ENCODE measurements at places on chromosomes 16 and 17.

DNA sequence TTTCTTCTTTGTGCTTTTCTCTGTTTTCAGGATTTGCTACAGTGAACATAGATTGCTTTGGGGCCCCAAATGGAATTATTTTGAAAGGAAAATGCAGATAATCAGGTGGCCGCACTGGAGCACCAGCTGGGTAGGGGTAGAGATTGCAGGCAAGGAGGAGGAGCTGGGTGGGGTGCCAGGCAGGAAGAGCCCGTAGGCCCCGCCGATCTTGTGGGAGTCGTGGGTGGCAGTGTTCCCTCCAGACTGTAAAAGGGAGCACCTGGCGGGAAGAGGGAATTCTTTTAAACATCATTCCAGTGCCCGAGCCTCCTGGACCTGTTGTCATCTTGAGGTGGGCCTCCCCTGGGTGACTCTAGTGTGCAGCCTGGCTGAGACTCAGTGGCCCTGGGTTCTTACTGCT, 1.2 kb downstream of the STH start:
- DNase-seq: no peak

DNA sequence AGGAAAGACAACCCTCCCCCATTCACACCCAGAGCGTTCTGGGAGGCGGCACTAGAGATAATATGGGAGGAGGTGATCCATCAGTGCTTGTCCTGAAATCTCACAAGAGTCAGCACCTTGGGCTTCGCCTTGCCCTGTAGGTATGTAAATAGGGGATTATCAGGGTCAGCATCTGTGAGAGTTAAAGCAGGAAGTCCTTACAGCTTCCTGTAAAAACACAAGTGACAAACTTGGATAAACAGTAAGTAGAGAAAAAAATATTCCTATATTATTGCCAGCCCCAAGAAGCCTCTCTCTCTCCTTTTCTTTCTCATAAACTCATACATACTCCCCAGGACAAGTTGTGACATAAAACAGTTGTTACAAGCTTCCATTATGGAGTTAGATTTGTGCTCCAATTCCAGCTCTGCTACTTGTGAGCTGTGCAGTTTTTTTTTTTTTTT, 187.7 kb downstream of the MAF start:
- DNase-seq: no peak

DNA sequence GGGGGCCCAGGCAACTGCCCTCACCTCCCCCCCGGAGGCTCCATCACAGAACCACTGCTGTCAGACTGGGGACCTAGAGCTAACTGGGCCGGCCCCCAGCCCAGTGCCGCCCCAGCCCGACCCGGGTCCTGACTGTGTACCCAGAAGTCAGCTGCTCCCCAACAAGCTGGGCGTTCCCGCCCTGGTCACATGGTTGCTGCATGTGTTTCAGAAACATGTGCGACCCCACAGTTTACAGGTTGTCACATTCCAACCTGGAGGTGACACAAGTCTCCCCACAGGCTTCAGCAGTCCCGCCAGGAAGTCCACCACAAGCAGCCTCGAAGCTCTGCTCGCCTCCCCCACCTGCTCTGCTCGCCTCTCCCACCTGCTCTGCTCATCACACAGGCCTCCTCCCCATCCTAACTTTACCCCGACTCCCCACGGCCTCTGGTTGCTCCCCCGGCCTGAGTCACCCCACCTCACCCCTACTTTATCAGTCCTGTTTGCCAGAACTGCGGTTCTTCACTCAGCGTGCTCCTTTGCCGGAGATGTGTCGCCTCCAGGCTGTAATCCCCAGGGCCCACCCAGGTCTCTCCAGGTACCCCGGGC, 968 bp downstream of the MRPL28 start:
- no peak for DNase-seq

- no peak for DNase-seq
Measured at GRCh38 chr16:63175313-63175712, 1139.1 kb upstream of the CDH8 start.

DNA sequence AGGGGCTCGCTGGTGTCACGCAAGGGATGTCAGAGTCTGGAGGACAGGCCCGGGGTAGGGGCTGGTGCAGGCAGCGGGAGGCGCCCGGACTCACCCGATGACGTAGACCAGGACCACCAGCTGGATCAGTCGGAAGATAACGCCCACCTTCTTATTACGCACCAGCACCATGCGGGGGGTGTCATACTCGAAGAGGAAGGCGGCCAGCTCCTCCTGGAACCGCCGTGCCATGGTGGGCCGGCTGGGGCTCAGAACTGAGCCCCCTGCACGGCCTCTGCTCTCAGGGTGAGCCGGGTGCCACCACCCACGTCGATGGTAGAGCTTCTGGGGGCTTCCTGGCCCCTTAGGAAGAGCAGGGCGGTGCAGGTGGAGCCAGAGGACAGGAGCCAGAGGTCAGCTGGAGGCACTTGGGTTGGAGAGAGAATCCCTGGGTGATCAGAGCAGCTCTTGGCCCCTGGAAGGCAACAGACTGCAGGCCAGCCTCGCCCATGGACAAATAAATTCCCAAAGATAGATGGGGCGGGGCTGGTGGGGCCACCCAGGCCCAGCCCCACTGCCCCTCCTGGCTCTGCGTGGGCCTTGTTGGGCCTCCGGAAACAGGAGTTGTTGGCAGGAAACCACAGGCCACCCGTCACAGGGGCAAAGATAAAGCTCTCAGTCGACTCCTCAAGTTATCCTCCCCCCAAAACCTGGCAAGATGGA, at the start of gene P2RX1:
TSS of gene P2RX1 (minus strand) at position 471 of the 702 bp plus-strand sequence. CDS start at position 231, 240 bp downstream.
- no peak for DNase-seq

DNA sequence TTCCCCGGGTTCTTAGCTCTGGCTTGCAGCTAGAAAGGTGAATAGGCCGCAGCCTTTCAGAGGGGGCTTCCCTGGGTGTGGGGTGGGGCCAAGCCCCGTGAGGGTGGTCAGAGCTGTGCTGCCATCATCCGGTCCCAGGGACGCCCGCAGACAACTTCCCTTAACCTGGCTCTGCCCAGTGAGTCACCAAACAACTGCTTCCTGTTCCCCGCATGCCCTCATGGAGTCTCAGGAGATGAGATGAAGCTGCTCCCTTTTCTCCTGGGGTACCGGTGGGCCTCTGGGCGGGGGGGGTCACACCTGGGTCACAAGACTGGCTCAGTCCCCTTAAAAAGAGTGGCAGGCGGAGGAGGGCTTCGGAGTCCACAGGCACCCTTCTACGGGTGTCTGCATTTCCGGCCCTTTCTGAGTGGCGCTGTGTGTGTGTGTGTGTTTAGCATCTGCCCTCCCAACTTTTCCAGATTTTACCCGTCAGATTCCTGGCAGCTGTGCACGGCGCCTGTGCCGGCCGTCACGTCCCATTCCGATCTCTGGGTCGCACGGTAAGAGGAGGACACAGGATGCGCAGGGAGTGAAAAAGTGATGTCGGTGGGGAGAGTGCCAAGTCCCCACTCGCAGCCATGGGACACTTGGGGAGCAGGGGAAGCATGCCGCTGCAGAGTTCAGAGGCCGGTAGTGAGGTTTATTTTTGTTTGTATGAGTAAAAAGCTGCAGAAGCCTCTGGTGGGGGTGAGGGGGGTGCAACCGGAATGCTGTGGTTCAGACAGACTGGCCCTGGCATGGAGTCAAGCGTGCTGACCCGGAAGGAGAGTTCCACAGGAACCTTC, 16.8 kb downstream of the HIC1 start:
- DNase-seq: peak; percentile 96

GRCh38 chr16:78537511-78537910, 438.1 kb downstream of the WWOX start:
- no peak for DNase-seq
